ENCODE measurements at places on chromosomes 4 and X. TPM values are rescaled to one million over a fixed set of nuclear protein-coding genes. Genes with fewer than 3 reads are reported as not detected.

KCNIP4 gene
- not detected for total RNA-seq

NCAPG gene
- 78.4 TPM for total RNA-seq

SORCS2 gene
- 0.15 TPM for total RNA-seq

PSAPL1 gene
- total RNA-seq: not detected

DNA sequence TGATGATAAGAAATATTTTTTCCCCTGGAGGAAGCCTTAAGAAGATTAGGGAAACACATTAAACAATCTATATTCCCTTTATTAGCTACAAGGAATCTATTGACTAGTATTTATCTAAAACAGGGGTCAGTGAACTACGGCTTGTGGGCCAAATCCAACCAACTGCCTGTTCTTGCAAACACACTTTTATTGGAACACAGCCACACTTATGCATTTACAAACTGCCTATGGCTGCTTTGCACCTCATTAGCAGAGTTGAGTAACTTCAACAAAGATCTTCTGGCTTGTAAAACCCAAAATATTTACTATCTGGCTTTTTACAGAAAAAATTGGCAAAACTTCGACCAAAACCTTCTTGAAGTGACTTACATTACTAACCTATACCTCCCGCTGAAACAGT is 733.9 kb upstream of the FTHL17 start:
- H3K27me3 ChIP-seq: no peaks in the 10 kb centered on the region
- no peak overlapping the region for H3K27ac ChIP-seq
- DNase-seq: no peak
- H3K36me3 ChIP-seq: no peaks in the 10 kb centered on the region
- no peak overlapping the region for H3K4me3 ChIP-seq
